Fibroblast of skin of left quadriceps (primary cell): ENCODE measurements at places on chromosomes 13 and 19.

- no peak for DNase-seq
Observed at GRCh38 chr19:1441677-1442438, 3.7 kb downstream of the RPS15 start.

DNA sequence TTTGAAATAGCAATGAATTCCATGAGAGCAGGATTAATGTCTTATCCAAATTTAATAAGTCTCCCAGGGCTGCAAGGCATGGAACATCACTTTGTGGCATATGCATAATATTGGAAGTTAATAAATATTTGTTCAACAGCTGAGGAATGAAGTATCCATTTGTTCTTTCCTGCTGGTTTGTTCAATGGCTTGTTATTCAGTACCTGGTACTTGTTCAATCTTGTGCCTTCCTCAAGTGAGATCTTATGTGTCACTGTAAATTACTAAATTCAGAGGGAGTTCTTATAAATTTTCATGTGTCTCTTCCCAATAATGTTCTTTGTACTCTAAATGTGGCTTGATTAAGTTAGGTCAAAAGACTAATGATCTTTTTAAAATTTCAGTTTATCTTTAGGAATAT, 1105.5 kb upstream of the SPRY2 start:
- no peak for DNase-seq

DNA sequence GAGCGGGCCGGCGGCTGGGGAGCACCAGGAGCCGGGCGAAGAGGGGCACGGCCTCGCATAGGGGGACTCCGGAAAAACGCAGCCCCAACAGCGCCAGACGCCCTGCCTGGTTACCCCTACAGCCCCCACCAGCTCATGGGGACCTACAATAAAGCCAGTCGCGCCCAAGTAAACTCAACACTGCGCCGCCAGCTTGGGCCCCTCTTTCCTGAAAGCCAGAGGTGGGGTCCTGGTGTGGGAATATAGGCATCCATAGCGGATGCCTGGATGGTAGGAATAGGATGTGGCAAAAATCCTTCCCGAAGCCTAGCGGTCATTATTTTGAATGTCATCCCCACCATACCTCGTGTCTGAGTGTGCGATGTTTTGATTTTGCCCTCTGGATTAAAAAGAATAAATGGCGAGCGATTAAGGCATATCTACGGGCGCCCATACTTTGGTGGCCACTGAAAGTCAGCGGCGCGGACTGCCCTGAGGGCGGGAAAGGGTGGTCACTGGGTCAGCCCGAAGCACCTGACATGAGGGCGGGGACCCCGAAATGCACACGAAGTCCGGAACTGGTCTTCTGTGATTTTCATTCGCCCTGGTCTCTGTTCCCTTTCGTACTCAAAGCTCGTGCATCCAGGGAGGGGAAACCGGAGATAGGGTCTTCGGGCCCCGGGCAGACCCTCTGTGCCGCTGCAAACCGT, at the start of the genes NHLRC3 and PROSER1:
Gene NHLRC3 (plus strand): TSS at position 577 of the 689 bp plus-strand sequence. CDS start 184 bp downstream, outside the sequence.
Gene PROSER1 (minus strand): TSS at position 210 of the 689 bp plus-strand sequence. CDS start 847 bp downstream, outside the sequence.
- DNase-seq, result peak; percentile 93

DNA sequence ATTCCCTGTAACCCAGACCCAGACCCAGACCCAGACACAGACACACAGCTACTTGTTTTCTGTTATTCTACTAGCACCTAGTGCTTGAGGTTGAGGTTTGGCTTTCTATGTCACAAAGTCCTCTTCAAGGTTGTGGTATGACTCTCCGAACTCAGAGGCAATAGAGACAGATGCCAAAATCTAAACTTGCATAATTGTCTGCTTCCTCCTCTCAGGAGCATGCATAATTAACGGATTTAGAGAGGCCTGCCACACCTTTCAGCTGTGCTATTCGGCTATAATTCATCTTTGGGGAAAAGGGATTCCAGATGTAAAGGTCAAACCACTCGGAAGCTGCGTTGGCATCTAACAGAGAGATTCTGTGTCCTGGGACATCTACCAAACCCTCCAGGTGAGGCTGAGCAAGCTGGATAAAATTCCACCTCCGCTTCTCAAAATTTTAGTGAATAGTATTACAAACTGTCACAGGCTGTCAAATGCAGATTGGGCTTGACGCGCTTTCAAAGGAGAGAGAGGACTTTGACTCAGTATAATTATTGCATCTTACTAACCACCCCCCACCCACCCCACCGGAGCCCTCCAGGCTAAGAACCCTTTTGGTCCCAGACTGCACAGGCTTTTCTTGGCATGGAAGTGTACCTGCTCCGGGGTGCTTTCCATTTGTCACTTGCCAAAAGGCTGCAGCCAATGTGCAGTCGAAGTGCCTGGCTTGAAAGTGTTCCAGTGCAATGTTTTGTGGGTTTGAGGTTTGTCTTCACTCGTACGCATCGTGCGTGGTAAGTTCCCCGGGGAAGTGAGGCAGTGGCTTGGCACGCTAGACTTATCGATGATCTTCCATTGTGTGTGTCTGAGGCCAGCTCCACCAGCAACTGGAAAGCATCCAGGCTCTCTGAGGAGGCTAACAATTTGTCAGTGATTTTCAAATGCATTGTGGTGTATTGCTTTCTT, 194.1 kb downstream of the TDRD3 start:
- peak; percentile 91 for DNase-seq

- DNase-seq, result peak; percentile 85
Observed at GRCh38 chr19:3434630-3435553, 45.4 kb downstream of the SMIM24 start.

- no peak for DNase-seq
Observed at GRCh38 chr13:91655731-91656130, 257.3 kb downstream of the GPC5 start.

- no peak for DNase-seq
Observed at GRCh38 chr13:24153347-24153746, 7.2 kb upstream of the SPATA13 start.

GRCh38 chr13:62302341-62302740, 886.7 kb upstream of the PCDH20 start:
- no peak for DNase-seq

GRCh38 chr19:15195371-15196334, 5.1 kb downstream of the NOTCH3 start:
- no peak for DNase-seq

DNA sequence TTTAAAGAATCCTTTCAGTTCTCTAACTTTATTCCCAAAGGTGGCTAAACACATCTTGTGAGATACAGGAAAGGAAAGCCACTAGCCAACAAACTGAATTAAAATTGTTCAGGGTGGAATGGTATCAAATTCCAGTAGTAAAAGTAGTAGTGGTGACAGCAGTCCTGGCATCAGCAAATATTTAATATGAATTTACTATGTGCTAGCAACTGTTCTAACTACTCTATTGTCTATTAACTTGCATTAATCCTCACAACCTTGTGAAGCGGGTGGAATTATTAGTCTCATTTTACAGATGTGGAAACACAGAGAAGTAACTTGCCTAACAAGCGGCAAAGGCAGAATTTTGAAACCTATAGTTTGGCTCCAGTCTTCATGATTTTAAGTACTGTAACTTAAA, 130.1 kb downstream of the KLF12 start:
- no peak for DNase-seq

DNA sequence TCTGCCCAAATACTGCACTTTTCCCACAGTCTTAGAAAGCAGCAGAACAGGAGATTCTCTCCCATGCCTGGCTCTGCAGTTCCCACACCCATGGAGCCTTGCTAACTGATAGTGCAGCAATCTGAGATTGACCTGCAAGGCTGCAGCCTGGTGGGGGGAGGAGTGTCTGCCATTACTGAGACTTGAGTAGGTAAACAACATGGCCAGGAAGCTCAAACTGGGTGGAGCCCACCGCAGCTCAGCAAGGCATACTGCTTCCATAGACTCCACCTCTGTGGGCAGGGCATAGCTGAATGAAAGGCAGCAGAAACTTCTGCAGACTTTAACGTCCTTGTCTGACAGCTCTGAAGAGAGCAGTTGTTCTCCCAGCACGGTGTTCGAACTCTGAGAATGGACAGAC, 358.5 kb upstream of the PCDH9 start:
- no peak for DNase-seq

GRCh38 chr19:18269070-18269723, 5.1 kb downstream of the IQCN start:
- DNase-seq, result no peak
